Upper lobe of right lung (tissue), 1 donor: ENCODE measurements at places on chromosomes 4 and X.
A peak's percentile ranks its signal among the peaks of the same experiment; 100 is the strongest.

GRCh38 chr4:78864405-78865024 lies 74.7 kb downstream of the PAQR3 start:
- no peak for DNase-seq

DNA sequence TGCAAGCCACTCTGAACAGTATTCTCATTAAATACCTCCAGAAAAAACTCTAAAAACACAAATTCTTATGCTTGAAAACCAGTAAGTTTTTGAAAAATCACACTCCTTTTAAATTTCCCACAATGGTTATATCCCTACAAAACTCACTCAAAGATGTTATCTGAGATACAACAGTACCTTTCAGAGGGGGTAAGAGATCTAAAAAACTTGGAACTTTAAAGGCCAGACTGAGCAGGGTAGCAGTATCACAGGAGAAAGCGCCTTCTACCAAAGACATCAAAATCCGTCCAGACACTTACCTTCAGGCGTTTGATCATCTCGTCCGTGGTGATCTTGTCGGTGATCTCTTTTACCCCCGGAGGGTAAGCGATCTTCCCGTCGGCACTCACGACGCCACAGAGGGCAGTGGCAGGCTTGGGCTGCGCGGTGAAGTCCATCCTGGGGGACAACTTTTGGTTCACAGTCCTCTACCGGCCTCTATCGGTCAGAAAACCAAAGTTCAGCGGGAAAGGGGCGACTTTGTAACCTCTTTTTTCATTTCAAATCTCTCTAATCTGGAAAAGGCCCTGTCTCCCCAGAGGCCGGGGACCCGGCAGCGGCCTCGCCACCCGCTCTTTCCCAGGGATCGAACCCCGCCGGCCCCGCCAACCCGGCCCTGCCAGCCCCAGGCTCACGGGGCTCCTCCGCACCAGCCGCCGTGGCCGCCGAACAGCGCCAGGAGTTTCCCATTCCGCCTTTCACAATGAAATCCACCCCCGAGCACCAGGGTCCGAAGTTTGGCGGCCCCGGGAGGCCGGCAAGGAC lies 1.4 kb downstream of the PDS5A start:
- DNase-seq, result peak; percentile 85

DNA sequence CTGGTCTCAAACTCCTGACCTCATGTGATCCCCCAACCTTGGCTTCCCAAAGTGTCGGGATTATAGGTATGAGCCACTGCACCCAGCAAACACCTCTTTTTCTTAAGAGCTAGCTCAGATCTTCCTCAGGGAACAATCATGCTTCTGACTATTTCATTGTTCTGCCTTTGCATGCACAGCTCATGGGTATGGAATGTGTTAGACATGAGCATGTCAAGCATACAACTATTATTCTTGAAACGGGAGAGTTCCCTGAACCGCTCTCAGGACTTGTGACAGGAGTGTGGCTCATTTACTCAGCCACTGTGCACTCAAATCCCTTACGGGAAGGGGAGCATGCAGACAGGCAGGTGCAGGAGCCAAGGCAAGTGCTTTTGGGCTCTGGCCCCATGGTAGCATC lies 231.7 kb upstream of the TAPT1 start:
- no peak for DNase-seq

- DNase-seq, result peak; percentile 75
These were observed at the start of gene GAB3 for GRCh38 chrX:154750301-154751202. Gene GAB3, minus strand, starts transcription at chrX:154751077. Its CDS starts 52 bp downstream, at chrX:154751025.

GRCh38 chr4:24195991-24196736 lies 306.3 kb upstream of the PPARGC1A start:
- no peak for DNase-seq

- no peak for DNase-seq
These were observed 33.8 kb downstream of the FAM13A start for GRCh38 chr4:89023140-89023539.

- no peak for DNase-seq
These were observed 17.8 kb downstream of the SRD5A3 start for GRCh38 chr4:55363691-55364351.

- DNase-seq, result no peak
These were observed 25.1 kb downstream of the PRSS12 start for GRCh38 chr4:118327554-118328241.

- DNase-seq, result no peak
These were observed 102.6 kb downstream of the DHRSX start for GRCh38 chrX:2398064-2398656.

- DNase-seq, result no peak
These were observed at the start of gene TRO for GRCh38 chrX:54920610-54921426. Gene TRO, plus strand, starts transcription at chrX:54920824. Its CDS starts 1,423 bp downstream, at chrX:54922247.

GRCh38 chrX:130952266-130953043 lies 49.4 kb upstream of the ENOX2 start:
- no peak for DNase-seq
